ENCODE measurements at places on chromosomes 3 and 15.

DNA sequence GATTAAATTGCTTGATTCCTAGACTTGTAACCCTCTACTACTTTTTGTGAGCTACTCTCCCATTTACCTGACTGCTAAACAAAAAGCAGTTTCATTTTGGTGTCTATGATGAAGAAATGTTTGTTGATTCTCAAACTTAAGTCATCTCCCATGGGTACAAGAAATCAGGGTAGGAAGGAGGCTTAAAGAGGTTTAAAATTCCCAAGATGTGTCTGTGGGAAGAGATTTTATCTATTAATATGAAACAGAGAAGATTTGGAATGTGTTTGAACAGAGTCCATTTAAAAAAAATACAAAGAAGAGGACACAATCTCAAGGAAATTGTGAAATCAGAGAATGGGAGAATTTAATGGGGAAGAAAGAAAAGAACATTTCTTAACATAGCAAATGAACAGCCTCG lies 14.8 kb downstream of the P3H2 start:
- no peak for DNase-seq

GRCh38 chr3:48492461-48493202 lies 11.3 kb downstream of the SHISA5 start:
- no peak for DNase-seq

GRCh38 chr3:89957451-89957850 lies 850.0 kb downstream of the EPHA3 start:
- DNase-seq, result no peak

GRCh38 chr3:144096016-144096415 lies 124.4 kb downstream of the DIPK2A start:
- no peak for DNase-seq

DNA sequence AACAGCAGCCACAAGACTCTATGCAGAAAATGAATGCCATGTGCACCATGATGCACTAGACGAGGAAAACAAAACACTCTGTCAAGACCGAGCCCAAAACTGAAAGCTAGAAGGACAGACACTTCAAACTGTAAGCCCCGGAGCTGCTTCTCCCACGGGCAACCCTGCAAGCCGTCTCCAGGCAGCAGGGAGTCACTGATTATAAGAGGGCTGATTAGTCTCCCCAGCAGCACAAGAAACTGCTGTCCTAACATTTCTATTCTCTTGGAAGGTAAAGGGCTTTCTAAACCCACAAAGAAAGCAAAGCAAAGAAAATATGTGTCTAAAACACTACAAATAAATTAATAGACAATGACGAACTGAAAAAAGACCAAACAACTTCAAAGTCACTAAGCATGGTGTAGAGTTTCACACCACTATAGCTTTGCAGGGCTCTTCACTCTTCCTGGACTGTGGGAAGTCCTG lies 15.5 kb downstream of the TBC1D2B start:
- no peak for DNase-seq

DNA sequence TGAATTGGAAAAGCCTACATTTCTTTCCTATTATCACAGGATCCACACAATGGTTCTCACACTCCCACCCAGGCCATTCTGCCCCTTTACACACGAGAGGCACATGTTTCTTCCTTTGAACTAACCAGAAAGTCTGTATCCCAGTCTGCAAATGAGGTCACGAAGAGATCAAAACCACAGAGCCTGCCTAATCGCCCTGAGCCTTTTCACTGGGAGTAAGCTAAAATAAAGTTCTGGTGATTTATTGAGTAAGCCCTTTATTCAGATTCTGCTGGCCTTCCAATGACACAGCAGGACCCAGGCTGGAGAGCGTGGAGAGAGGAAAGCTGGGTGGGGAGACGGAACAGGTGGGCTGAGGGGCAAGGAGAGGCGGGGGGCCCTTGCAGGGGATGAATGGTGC lies 78.7 kb downstream of the ATP1B3 start:
- DNase-seq, result no peak

DNA sequence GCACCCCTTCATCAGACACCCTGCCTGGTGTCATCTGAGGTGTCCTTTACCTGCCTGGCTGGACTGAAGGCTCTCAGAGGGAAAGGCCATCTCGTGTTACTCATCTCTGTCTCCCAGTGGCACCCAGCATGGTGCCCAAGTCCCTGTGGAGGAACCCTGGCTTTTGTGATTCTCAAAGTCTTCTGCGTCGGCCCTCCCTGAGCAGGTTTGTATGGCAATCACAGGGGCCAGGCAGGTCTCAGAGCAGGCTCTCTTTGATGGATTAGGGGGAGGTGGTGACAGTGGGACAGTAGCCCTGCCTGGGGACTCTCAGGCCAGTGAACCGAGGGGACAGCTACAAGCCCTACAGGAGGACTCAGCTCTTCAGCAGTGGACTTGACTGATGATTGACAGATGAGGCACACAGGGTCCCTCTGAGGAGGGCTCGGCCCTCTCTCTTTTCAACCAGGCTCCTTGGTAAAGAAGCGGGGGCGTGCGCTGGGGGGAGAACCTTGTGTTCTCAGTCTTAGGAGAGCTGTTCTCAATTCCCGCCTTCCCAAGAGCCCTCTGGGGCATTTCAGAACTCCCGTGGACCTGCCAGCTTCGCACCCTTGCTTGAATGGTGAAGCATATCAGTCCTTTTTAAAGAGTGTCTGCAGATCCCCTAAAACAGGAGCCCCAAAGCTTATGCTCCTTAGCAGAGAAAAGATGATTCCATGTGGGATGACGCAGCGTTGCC lies 108.3 kb downstream of the VGLL4 start:
- DNase-seq, result no peak

DNA sequence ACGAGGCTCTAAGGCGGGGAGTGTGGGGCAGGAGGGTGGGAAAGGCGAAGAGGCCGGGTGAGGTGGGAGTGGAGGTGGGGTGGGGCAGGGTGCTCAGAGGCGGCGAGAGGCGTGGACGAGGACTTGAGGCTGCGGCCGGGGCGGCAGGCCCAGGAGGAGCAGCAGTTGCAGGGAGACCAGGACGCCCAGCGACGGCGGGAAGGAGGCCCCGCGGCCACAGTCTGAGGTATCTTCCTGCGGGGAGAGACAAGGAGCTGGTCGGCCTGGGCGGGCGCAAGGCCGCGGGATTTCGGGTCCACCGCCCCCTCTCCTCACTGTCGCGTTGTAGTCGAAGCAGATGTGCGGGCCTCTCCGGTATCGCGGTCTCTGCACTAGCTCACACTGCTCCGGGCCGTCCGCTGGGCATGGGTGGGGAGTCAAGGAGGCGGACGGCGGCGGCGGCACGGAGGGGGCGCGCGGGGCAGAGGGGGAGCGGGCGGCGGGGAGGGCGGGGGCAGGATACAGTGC lies 5.3 kb upstream of the TMEM115 start:
- peak; percentile 86 for DNase-seq

DNA sequence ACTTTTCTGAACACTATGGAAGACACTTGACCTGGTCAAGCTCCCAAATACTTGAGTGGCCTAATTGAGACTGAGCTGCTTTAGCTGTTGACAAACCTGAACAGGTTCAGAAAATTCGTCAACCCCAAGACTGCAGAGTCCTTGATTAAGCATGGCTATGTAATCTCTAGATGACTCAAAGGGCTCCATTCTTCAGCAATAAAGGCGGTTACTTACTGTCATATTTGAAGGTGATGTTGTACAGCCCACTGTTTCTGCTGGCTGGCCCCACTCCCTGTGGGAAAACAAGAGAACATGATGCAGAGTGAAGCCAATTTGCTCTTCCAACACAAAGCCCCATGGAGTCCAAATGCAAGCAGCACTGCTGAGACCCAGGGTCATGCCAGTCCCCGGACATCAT lies 45.1 kb downstream of the IL17RD start:
- DNase-seq, result no peak

GRCh38 chr3:105304487-105304886 lies 62.2 kb upstream of the ALCAM start:
- no peak for DNase-seq

DNA sequence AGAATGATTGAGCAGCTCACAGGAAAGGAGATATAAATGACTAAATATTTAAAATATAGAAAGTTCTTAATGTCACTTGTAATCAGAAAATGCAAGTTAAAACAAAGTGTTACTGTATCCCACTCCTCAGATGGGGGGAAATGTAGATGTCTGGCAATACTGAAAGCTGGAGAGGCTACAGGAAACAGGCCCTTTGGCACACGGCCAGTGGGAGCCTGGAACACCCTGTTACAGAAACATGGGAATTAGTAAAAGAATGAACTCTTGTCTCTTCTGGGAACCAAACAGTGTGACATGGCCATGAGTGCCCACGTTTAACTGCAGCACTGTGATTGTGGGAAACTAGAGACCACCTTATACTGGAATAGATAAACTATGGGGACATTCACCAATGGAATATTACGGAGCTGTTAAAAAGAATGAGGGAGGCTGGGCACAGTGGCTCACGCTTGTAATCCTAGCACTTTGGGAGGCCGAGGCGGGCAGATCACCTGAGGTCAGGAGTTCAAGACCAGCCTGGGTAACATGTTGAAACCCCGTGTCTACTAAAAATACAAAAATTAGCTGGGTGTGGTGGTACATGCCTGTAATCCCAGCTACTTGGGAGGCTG lies 50.2 kb downstream of the CDCP1 start:
- no peak for DNase-seq

- DNase-seq, result peak; percentile 43
Observed at GRCh38 chr15:68411735-68412134, 20.2 kb downstream of the ITGA11 start.

DNA sequence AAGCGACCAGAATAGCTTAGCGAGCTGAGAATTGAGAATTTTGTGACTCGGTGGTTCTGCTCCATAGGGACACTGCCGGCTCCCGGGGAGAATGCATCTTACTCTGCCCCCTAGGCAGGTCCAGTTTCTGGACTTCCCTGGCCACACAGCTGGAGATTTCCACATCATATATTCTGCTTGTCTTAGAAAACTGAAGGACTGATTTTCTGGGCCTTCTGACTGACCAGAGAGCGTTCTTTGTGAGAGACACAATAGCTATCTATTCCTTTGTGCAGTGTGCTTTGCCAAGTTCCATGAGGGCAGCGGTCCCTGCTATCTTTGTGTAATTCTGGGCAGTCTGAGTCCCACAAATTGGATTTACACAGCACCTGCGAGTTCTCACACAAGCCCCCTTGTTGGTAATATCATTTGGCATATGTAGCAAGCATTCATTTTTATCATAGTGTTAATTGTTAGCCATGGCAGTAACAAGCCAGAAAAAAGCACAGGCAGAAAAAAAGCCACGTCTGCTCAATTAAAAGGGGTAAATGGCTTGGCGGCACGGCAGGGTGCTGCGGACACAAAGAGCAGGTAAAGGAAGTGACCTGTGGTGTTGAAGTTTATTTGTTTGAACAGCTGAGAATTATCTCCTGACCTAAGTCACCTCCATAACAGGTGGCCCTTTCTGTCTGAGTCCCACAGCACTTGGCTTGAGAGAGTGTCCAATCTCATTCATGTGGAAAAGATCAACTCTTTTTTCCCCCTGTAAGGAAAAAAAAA lies 688.7 kb downstream of the TUSC7 start:
- no peak for DNase-seq

DNA sequence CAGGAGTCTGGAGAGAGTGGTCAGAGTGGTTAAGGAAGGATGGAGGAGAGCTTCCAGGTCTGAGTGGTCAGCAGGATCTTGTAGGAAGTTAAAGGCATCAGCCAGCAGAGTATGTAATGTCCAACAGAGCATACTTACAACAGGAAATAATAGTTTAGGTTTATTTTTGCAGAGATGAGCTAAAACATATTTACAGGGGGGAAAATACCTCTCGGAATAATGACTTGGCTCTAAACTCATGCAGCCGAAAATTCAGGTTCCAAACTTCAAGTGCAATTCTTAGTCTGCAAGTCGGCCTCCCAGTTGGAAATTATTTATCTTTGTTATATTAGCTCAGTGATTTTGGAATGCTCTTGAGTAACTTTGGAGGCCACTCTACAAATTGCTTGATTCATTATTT lies 385.0 kb upstream of the C2CD4B start:
- DNase-seq, result no peak

- DNase-seq, result no peak
Observed at GRCh38 chr15:55344206-55344605, 25.2 kb downstream of the PIGB start.

DNA sequence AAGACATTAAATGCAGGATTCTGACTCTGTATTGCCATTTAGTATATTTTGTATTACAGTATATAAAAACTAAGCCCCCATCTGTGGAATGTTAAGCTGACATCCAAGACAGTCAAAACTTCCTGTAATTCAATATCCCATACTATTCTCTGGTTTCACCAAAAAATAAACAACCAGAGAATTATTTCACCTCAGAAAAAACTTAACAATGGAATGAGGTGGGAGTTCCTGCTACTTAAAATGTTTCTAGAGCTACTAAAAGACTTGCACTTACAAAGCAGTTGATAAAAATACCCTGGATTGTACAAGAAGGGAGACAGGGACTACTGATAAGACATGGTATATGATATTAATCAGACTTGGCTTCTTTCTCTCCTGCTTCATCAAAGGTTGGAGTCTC lies 8.3 kb downstream of the ARL13B start:
- DNase-seq, result no peak

DNA sequence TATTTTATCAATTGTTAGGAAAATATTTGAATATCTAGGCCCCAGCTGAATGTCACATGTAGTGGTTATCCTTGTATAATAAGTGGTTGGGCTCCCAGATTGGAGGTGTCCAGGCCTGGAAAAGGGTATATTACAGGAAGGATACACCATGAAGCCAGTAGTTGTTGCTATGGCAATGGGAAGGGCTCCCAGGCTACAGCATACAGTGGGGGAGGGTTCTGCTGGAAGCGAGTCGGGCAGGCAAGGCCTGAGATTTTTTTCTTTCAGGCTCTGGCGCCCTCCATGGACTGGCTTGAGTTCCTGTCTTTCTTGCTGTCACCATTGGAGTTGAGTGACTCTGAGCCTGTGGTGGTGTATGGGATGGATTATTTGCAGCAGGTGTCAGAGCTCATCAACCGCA lies 8.9 kb downstream of the ECE2 start:
- peak; percentile 61 for DNase-seq

GRCh38 chr3:11381563-11381962 lies 109.4 kb downstream of the ATG7 start:
- no peak for DNase-seq

GRCh38 chr3:108062051-108062450 lies 28.8 kb downstream of the CD47 start:
- no peak for DNase-seq

- no peak for DNase-seq
Observed at GRCh38 chr15:83598031-83598430, 55.9 kb upstream of the ADAMTSL3 start.

DNA sequence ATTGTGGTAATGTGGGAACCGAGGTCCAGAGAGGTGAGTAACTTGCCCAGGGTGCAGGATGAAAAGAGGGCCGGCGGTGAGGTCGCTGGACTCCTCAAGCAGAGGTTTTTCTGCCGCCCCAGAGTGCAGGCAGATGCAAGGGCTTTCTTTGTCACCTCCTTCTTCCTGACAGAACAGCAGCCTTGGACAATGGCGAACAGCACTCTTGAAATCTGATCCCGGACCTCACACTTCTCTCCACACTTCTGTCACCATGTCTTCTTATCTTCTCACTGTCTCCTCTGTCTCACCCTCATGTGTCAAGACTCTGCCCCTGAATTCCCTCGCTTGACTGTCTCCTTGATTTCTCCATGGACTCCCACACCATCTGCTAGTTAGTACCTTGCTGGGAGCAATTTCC lies 15.4 kb upstream of the VPS8 start:
- no peak for DNase-seq

GRCh38 chr3:129597087-129597999 lies 9.1 kb downstream of the PLXND1 start:
- no peak for DNase-seq

GRCh38 chr15:100189319-100189718 lies 152.5 kb downstream of the ADAMTS17 start:
- DNase-seq, result no peak

GRCh38 chr3:102087236-102087635 lies 237.9 kb downstream of the NFKBIZ start:
- no peak for DNase-seq

GRCh38 chr3:69116897-69117296 lies 5.5 kb downstream of the LMOD3 start:
- DNase-seq, result no peak
